ENCODE measurements at places on chromosomes 16 and 17.

GRCh38 chr17:4877089-4877488, 22.2 kb upstream of the C17orf107 start:
- DNase-seq, result no peak

DNA sequence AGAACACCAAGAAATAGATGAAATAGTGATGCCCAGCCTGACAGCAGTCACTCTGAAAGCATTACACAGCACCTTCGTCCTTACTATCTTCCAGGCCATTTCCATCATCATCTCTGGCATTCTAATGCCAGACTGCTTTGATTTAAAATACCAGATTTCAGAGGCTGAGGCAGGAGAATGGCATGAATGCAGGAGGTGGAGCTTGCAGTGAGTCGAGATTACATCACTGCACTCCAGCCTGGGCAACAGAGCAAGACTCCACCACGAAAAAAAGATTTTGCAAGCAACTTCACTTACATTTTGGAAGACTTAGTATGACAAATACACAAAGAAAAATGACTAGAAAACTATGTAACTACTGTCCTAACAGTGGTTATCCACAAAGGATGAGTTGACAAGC, 244.0 kb downstream of the CPPED1 start:
- no peak for DNase-seq

- DNase-seq, result no peak
Measured at GRCh38 chr17:82772026-82772425, 20.2 kb downstream of the TBCD start.

GRCh38 chr17:48520631-48521079, 10.2 kb downstream of the HOXB1 start:
- no peak for DNase-seq

- DNase-seq, result no peak
Measured at GRCh38 chr16:48887646-48888210, 277.7 kb upstream of the N4BP1 start.

DNA sequence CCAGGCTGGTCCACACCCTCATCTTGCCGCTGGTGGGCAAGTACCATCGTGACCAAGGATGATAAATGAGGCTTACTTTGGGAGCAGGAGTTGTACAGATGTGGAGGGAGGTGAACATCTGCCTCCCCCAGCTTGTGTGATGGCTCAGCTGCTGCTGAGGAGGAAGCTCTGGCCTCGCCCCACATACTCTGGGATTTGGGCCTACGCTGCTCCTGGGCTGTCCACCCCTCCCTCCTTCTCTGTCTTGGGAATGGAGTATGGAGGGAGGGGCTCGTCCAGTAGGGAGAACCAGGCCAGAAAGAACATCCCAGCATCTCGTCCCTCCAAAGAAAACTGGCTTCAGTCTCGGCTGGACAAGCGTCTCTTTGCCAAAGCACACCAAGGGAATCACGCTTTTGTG, 134.8 kb upstream of the CDC42EP4 start:
- DNase-seq, result no peak

DNA sequence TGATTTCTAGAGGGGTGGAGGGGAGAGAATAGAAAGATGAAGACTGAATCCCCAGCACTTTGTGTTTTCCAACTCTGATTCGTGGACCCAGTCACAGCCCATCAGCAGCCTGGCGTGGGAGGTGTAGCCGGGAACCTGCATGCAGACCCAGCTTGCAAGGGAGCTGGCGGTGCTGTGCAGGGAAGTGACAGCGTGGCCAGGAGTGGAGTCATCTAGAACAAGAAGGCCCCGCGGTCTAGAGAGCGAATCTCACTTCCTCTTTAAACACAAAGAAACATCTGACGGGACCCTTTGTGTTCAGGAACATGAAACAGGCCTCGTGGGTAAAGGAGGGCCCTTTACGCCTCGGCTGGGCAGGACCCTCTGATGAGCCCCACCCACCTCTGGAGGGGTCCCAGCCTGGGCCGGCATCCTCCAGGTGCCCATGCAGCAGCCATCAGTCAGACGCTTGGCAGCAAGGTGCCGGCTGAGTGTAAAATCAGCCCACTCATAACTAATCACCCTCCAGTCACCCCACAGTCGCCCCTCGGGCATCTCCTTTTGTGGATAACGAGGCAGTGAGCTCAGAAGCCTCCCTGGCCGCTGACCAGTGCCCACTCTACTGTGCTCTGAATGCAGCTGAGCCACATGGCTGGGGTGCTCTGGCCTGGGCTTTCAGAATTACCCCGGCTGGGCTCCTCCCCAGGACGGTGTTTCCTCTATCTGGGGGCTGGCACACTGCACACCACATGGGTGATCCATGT, 4.4 kb downstream of the SNAI3 start:
- DNase-seq, result peak; percentile 92

- DNase-seq, result no peak
Measured at GRCh38 chr17:43334738-43335402, 63.9 kb upstream of the ARL4D start.

- DNase-seq, result peak; percentile 74
Measured at GRCh38 chr16:89484041-89484501, 6.3 kb downstream of the ANKRD11 start.

DNA sequence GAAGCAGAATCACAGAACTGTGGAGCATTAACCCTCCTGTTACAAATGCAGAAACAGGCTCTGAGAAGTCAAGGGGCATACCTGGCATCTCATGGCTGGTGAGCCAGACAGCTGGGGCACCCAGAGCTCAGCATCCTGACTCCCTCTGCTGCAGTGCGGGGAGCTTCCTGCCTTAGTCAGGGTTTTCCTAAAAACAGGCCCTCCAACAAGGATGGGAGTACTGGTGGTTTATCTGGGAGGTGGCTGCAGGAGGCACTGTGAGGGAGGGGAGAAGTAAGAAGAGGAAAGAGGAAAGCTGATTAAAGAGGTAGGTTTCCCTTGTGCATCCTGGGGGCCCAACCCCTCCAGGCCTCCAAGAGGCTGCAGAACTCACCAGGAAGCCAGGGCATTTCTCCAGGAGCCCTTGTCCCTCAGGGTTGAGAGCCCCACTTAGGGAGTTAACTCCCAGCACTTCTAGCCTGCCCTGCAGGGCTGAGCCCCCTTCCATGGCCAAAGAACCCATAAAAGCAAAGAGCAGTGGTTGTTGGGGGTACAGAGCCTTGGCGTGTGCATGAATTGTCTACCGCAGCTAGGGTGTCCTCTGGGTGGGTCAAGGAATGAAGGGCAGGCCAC, 261.5 kb upstream of the RPL38 start:
- DNase-seq, result no peak

DNA sequence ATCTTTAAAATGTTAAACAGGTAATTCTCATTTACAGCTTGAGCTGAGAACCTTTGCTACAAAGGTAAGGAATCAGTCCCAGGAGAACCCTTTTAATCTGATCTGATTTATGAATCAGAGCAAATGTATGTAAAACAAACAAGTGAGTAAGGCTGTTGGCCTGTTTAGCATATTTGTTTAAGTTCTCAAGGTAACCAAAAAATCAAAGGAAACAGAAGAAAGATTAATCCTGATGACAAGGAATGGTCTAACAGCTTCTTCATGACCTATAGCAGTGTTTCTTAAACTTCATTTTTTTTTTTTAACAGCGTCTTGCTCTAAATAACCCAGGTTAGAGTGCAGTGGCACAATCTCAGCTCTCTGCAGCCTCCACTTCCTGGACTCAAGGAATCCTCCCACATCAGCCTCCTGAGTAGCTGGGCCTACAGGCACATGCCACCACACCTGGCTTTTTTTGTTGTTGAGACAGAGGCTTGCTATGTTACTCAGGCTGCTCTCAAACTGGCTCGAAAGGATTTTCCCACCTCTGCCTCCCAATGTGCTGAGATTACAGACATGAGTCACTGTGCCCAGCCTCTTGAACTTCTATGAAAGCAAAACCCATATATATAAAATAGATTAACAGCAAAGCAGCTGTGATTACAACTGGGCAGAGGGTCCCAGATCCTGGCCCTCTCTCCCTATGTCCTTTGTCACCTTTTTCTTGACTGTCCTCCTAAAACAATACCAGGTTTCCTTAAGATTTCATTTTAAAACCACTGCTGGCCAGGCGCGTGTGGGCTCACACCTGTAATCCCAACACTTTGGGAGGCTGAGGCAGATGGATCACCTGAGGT, 5.1 kb upstream of the JPT1 start:
- no peak for DNase-seq
